ENCODE measurements at places on chromosomes 1 and 21.
A peak's percentile ranks its signal among the peaks of the same experiment; 100 is the strongest.

- no peak for DNase-seq
Measured at GRCh38 chr1:23215751-23216449, 1.4 kb downstream of the HTR1D start.

DNA sequence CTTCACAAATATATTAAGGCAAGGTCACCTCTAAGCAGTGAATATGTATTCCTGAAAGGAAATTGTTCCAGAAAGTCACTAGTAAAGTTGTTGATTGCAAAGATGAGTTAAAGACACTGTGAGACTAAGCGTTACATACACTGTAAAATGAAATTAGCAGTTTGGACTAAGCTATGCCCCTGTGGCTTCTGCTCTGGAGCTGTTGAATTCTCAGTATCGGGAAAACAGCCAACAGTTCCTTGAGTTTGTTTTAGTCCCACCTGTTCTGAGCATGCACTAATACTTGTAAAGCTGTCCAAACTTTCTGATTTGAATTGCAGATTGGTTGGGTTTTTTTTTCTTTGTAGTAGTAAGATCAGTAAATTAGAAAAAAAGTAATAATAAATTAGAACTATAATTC is 21.0 kb downstream of the ANGPTL1 start:
- DNase-seq, result no peak

- DNase-seq, result no peak
Measured at GRCh38 chr1:90558126-90558525, 159.0 kb downstream of the BARHL2 start.

DNA sequence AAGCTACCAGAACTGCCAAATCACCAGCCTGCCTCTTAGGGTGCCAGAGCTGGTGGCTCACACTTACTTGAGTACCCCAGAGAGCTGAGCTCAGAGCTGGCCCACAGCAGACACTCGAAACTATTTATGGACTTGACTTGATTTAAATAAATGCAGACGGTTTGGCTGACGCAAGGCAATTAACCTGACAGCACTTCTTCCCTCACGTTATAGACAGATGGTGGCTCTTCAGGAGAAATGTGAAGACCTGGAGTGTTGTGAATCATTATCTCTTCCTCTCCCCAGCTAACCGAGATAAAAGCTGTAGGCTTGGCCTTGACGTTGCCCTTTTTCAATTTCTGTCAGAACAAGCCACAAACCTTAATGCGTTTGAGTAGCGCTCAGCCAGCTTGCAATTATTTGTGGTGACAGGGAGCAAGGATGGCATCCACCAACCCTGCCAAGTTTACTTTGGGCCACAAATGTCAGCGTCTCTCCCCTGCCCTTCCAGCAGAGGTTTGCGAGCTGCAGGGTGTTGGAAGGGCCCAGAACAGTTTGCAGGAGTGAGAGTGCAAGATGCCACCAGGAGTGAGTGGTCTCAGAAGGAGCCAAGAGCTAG is 34.0 kb upstream of the BCAR3 start:
- DNase-seq, result peak; percentile 85

- DNase-seq, result no peak
Measured at GRCh38 chr1:229133151-229133550, 137.8 kb upstream of the RAB4A start.

DNA sequence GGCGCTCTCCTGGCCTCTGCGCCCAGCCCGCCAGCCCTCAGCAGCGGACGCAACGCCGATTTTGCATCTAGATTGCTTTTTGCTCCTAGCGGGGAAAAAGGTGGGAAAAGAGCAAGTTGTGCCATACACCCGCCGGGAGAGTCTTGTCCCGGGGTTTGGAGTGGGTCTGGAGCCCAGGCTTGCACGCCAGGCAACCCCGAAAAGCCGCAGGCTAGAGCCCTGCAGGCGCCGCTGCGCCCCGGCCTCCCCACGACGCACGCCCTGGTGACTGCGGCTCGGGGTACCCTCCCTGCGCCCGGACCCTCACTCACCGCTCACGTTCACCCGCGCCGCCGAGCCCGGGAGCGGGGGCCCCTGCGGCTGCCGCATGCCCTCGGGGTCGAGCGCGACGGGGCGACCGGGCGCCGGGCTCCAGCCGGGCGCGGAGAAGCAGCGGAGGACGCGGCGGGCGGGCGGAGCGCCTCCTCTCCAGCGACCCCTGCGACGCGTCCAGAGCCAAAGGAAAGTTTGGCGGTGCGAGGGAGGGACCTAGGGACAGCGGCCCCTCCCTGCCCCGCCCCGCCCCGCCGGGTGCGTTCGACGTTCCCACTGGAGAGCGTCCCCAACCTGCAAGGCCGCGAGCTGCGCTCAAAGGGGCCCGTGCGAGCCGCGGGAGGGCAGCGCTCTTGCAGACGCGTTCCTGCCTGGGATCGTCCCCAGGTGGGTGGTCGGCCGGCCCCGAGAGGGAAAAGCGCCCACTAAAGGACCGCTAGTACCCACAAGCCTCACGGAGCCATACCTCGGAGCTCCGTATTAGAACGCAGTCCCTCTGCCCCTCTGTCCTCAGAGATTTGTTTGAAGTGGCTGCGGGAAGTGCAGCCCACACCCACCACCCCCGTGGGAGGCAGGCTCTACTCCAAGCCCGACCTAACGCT is at the start of gene LPAR3:
LPAR3 (minus strand) TSS at position 502 of the 914 bp plus-strand sequence. CDS start 27,086 bp downstream, outside the sequence.
- DNase-seq, result no peak

DNA sequence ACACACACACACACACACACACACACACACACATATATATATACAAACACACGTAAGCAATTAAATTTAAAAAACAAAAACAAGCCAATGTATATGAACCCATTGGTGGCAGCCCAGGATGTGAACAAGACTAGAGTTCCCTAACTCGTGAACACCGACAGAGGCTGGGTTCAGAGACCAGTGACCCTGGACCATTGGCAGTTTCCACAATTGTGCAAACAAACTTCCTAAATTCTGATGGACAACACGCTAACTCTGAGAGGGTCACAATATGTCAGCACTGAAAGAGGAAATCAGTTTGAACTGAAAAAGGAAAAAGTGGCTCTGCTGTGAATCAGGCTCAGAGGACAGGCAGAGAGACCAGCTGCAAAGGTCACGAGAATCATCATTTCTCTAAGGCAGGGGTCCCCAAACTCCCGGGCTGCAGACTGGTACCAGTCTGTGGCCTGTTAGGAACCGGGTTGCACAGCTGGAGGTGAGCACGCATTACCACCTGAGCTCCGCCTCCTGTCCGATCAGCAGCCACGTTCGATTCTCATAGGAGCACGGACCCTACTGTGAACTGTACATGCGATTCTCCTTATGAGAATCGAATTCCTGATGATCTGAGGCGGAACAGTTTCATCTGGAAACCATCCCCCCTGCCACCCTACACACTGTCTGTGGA is 50.5 kb upstream of the ERO1B start:
- no peak for DNase-seq

DNA sequence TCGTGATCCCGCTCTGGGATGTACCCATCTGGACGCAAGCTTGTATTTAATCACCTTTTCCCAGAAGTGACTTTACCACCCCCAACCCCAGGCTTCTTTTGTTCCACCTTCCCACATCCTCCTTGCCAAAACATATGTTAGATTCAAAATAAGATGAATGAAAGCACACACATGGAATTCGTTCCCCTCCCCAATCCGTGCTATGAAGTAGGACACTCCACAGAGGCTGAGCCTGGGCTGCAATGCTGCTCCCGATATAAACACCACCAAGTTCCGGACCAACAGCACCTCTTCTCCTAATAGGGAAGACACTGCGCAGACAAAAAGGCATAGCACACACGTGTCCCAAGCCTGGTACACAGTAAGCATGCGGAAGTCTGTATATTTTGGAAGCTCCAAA is 86.1 kb downstream of the CLSTN1 start:
- DNase-seq, result no peak

DNA sequence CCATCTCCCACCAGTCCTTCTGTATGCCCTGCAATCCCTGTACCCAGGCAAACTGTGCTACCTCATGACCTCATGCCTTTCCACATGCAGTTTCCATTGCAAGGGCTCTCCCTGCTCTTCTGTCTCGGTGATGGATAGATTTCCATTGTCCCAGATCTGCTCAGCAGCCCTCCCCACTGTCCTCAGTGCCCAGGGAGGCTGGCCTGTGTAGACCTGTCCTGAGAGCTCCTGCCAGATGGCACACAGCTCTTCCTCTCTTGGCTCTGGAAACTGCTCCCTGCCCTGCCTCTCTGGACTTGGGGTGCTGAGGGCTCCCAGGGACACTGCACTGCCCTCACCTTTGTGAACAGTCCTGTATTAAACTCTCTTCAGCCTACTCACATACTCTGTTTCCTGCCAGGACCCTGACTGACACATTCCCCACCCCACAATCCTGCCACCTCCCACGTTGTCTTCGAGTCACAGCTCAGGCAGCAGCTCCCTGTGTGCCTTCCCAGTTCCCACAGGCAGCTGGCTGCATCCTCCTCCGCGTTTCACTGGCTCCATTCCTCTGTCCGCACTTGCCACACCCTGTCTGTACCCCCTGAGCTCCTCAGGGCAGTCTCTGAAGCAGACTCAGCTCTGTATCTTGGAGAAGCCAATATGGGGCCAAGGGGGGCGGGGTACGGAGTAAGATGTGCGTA is 57.0 kb downstream of the SPATA46 start:
- peak; percentile 36 for DNase-seq

GRCh38 chr1:109740615-109741373 is at the start of gene GSTM3:
GSTM3 (minus strand) TSS chr1:109741038; CDS start chr1:109740287, 751 bp downstream.
- DNase-seq, result no peak

GRCh38 chr1:7420470-7421100 is 350.5 kb upstream of the VAMP3 start:
- DNase-seq, result no peak

GRCh38 chr1:97200595-97200994 is 479.0 kb downstream of the PTBP2 start:
- no peak for DNase-seq

GRCh38 chr21:35170244-35170643 is 121.1 kb upstream of the RUNX1 start:
- no peak for DNase-seq

DNA sequence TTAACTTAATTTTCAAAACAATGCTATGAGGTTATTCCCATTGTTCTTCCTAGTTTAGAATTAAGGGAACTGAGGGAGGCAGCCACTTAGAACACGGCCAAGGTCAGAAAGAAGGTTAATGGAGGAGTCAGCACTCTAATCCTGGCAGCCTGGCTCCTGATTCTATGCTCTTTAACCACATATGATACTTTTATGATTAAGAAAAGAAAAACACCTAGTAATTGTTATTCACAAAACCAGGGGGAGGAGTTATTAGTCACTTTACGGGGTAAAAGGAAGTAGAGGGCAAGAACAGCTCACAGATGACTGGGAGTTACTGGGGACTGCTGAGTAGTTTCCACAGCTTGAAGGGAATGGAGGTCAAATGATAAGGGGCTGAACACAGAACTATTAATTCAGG is 38.6 kb downstream of the GADD45A start:
- peak; percentile 78 for DNase-seq

GRCh38 chr1:29458737-29459619 is 222.7 kb downstream of the PTPRU start:
- no peak for DNase-seq

DNA sequence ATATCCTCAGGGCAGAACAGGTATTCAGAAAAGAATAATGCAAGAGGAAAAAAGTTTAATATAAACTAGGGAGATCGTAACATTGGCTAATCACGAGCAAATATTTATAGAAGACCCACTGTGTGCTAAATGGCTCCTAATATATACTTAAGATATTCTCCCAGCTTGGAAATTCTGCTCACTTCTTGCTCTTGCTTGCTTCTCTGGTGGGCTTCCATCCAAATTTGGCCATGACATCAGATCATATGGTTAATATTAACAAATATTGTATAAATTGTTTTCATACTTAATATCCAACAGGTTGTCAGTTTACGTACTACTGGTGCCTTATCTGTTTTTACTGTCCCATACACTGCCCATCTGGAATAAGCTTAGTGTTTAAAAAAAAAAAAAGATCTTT is 1.1 kb downstream of the COX20 start:
- no peak for DNase-seq

- DNase-seq, result no peak
Measured at GRCh38 chr1:117162816-117163215, 41.3 kb upstream of the TRIM45 start.

GRCh38 chr1:89545264-89546038 is 20.8 kb downstream of the LRRC8B start:
- DNase-seq, result peak; percentile 96

DNA sequence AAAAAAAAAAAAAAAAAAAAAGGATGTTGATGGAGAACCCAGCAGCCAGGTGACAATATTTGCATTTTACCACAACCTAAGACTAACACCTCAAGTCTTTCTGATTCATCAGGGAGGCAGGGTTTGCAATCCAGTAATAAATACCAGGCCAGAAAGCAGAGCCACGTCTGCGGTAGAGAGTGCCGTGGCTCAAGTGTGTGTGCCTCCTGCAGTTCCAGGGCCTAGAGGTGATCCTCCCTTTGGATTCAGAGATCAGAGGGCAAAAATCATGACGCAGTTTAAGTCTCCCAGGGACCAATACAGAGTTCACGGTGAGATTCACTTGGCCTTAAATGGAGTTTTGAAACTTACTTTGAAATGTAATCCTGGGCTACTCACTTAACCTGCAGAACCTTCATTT is 34.9 kb downstream of the TMCO4 start:
- DNase-seq, result peak; percentile 63

- no peak for DNase-seq
Measured at GRCh38 chr1:220918285-220918951, 39.2 kb downstream of the HLX start.

- DNase-seq, result no peak
Measured at GRCh38 chr1:231814021-231814420, 187.4 kb downstream of the DISC1 start.

- DNase-seq, result no peak
Measured at GRCh38 chr1:236736761-236737160, 50.5 kb downstream of the ACTN2 start.

DNA sequence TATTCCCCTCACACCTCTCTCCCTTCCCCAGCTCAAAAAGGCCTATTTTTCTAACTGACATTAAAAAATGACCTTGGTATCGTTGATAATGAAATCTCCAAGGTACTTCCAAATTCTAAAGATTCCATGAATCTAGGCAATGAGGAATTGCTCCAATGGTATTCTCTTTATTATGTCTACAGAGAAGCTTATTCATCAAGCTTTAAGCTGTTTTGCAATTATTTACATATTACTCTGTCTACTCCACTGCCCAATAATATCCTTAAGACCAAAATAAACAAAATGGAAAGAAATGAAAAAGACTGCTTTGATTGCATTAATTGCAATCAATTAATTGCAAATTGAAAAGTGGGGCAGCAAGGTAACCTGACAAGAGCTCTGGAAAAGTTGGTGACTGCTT is 7.9 kb downstream of the PLPP3 start:
- DNase-seq, result no peak

GRCh38 chr1:196376630-196377328 is 231.5 kb downstream of the KCNT2 start:
- no peak for DNase-seq

GRCh38 chr1:46172321-46172720 is 2.6 kb upstream of the TSPAN1 start:
- DNase-seq, result no peak

- DNase-seq, result no peak
Measured at GRCh38 chr1:175510914-175511313, 232.5 kb downstream of the TNR start.

All from amniotic epithelial cell (primary cell).